ENCODE measurements at places on chromosomes 13 and 19.
A peak's percentile ranks its signal among the peaks of the same experiment; 100 is the strongest.

DNA sequence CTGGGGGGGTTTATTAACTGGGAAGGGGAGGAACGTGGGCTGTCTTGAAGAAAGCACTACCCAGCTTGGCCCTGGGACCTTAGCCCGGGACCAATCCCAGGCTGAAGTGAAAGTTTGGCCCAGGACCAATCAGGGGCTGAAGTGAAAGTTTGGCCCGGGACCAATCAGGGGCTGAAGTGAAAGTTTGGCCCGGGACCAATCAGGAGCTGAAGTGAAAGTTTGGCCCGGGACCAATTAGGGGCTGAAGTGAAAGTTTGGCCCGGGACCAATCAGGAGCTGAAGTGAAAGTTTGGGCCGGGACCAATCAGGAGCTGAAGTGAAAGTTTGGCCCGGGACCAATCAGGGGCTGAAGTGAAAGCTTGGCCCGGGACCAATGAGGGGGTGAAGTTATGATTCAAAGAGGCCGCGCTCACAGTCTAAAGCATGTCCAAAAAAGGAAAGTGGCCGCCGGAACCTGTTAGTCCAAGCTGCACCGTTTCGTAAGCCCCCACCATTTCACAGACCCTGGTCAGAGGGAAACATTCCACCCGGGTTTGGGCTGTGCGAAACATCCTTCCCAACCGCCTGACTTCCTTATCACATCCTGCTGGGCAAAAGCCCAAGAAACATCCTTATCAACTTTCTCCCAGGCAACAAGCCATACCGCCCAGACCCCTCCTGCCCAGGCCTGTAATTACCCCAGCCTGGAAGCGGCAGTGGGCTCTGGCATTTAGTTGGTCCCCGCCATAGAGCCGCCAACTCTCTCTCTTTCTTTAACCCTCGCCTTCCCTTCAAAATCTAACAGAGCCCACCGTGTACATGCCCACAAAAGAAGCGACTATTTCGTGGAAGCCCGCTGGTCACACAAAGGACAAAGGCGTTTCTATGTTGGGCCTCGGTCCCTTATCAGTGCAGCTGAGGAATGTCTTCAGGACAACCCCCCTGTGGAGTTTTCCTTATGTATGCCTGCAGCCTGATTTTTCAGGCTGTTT, 1.1 kb downstream of the ZNF850 start:
- no peak for DNase-seq
- peaks cover 9% of the 10 kb centered on the region for H3K4me1 ChIP-seq
- H3K4me3 ChIP-seq, result peak overlapping the region; percentile 83
- no peaks in the 10 kb centered on the region for H3K36me3 ChIP-seq
- no peaks in the 10 kb centered on the region for H3K27me3 ChIP-seq

- H3K36me3 ChIP-seq, result no peaks in the 10 kb centered on the region
- DNase-seq, result no peak
- H3K27me3 ChIP-seq, result peaks cover 46% of the 10 kb centered on the region
- H3K4me3 ChIP-seq, result no peak within 1 kb of the TSS
- H3K27ac ChIP-seq, result no peak within 1 kb of the TSS
These were observed at the start of gene SYCN for GRCh38 chr19:39203372-39204341. Gene SYCN, minus strand, starts transcription at chr19:39204263. Its CDS starts 9 bp downstream, at chr19:39204254.

DNA sequence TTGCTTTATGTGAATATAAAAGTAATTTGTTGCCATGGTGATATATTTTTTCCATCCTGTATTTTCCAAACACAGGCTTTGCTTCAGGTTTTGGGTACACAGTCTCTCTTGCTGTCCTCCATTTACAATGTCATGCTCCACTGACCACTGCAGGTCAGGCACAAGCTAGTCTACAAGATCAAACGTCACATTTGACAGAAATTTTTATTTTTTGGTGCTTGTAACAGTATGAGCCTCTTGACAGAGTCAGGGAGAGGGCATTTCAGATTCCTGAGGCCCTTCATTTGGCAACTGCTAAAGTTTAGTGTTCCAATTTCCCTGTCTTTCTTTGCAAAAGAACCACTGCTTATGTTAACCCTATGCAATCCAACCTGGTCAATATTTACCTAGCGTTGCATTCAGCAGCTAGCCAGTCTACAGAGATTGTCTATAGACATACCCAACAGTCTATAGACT, 175.0 kb downstream of the RFC3 start:
- H3K4me3 ChIP-seq, result no peak overlapping the region
- H3K27me3 ChIP-seq, result no peaks in the 10 kb centered on the region
- no peak overlapping the region for H3K27ac ChIP-seq
- DNase-seq, result no peak

DNA sequence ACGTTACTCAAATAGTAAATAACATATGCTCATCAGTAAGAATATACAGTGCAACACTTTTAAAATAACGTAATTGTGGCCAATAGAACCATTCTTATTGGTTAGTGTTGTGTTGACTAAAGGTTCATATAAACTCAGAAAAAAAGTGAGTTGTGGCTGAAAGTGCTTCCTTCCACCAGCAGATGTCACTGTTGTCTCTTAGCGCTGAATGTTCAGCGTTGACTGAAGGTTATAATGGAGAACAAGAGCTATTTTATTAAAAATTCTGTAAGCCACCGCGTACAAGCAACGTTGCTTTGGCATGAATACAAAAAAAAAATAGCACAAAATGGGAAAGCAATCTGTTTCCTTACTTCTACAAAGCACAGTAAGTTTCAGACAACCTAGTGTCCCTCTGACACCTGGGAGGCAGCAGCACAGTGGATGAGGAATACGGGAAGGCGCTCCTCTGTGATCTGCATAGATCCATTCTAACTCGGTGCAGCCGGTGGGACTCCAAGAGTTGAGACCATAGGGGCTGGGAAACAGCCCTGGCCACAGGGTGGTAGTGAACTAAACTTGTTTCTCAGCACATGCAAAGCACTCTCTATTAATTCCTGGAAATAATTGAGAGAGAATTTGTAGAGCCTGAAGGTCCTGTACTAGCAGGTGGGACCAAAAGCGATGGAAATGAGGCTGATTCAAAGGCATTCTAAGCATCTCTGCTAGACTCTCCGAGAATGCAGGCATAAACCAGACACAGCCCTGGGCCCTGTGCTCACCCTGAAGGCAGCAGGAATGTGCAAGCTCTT, 23.9 kb upstream of the OXGR1 start:
- no peak overlapping the region for H3K27ac ChIP-seq
- H3K4me1 ChIP-seq, result no peaks in the 10 kb centered on the region

Data from MCF 10A (cell line).